Memory B cell (primary cell): ENCODE measurements at places on chromosomes 1 and 21.

DNA sequence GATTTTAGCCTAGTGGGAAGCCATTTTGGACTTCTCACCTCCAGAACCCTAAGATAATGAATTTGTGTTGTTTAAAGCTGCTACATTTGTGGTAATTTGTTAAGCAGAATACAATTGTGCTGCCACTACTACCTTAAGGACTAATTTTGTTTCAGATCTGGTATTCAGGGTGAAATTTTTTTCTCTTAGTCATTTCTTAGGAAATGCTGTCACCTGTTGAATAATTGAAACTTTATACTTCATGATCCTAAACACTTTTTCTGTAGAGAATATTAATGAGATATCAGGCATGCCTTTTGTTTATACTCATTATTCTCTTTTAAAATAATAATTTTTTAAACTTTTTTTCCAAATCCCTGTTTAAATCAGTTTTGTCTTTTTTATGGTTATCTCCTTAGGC, 246.8 kb downstream of the TGFB2 start:
- no peak for DNase-seq

DNA sequence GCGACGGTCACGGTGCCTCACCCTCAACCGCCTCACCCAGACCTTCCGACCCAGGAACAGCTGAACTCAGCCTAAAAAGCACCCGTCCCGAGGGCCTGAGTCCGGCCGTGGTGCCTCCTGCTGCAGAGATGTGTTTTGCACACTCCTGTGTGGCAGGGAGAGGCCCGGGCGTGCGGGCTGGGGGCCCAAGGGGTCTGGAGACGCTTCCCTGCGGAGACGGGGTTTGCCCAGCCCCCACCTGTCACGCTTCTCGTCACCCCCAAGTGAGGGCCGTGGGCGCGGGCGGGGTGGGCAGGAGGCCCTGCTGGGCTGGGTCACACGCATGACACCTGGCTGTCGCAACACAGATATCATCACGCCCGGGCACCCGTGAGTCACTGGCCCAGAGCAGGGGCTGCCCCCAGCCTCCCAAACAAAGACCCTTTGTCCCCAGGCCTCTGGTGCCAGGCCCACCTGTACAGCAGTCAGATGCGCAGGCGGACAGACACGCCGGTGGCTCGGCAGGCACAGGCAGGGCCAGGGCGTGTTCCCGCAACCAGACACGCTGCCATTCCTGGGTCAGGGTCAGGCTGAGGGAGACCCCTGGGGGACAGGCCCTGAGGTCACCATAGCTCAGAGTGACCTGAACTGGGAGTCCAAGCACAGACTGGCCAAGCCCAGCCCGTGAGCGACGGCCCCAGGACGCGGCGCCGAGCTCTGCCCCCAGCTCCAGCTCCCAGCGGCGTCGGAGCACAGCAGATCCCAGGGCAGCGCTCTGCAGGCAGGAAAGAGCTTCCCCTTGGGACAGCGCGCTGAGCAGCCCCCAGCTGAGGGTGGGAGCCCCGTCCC, 6.1 kb downstream of the B3GALT6 start:
- DNase-seq = no peak

DNA sequence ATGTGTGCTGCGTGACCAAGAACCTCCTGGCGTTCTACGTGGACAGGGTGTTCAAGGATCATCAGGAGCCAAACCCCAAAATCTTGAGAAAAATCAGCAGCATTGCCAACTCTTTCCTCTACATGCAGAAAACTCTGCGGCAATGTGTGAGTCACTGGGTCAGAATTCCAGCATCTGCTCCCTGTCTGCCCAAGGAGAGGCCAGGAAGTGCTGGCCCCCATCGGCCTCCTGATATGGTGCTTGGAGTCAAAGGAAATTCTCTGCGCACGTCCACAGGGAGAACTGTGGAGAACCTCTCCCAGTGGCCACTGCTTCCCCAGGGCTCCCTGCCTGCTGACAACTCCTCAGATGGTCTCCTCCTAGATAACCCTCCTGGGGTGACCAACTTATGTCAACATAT, 25.6 kb upstream of the IL20 start:
- DNase-seq = no peak

- DNase-seq = no peak
Measured at GRCh38 chr1:104466068-104466467, 716.4 kb downstream of the AMY1C start.

GRCh38 chr1:234728740-234729139, 118.8 kb upstream of the IRF2BP2 start:
- no peak for DNase-seq

GRCh38 chr1:20558191-20558590, 5.8 kb downstream of the FAM43B start:
- DNase-seq = no peak

DNA sequence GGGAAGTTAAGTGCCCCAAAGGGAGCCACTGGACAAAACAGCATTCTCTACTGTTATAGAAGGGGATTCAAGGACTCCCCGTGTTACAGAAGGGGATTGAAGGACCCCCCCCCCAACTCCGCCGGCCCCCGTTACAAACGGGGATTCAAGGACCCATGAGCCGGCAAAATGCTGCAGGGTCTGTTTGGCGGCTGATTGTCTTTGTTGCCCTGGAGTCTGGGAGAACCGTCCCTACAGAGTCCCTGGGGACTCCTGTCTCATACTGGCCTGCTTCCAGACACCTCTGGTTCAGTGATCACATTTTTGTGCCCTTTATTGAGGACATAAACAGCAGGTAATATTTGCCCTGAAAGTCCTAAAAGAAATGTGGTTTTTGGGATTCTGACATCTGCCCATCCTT, 96.4 kb downstream of the SYF2 start:
- no peak for DNase-seq

- DNase-seq = no peak
Measured at GRCh38 chr1:20790785-20791184, 3.7 kb upstream of the HP1BP3 start.

GRCh38 chr1:192157067-192157466, 1.2 kb upstream of the RGS18 start:
- DNase-seq = no peak

DNA sequence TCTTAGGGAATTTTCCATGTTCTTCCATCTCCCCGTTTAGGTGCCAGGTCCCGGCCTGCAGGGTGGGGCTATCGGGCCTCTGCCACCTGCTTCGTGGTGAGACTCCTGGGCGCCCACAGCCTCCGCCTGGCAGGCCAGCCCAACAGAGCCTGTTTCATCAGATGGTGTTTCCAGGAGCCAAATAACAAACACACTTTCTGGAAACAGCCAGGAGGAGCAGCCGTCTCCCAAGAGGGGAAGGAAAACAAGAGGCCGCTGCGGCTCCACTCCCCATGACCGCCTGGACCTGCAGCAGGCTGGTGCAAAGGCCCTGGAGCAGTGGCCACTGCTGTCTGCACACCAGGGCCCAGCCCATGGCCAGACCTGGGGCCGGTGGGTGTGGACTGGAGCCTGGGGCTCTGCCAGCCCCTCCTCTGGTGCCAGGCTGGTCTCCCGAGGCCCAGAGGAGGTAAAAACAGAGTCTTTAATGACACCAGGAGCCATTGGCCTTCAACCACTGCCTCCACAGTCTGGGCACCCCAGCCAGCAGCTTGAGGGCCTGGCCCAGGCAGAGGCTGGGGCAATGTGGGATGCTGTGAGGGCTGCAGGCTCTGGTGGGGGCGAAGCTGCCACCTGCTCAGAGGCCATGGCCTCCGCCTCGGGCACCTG, 55.0 kb downstream of the SLX9 start:
- no peak for DNase-seq

- DNase-seq = no peak
Measured at GRCh38 chr1:59499943-59500569, 203.2 kb downstream of the FGGY start.

DNA sequence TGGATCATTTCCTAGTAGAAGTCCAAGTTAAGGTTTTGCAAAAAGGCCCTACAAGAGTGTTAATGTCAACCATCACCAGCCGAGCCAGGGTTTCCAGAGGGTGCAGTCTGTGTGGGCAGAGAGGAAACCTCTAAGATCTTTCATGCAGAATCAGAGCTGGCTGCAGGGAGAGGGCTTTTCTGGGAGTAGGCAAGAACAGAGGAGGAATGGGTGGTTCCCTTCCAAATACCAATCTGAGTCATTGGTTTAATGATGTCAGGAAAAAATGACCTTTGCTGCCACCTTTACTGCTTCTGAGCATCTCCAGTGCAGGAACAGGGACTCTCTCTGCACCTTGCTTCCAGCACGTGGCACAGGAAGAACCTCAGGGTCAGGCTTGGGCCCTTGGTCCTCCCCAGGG, 73.8 kb downstream of the TNR start:
- DNase-seq = no peak

DNA sequence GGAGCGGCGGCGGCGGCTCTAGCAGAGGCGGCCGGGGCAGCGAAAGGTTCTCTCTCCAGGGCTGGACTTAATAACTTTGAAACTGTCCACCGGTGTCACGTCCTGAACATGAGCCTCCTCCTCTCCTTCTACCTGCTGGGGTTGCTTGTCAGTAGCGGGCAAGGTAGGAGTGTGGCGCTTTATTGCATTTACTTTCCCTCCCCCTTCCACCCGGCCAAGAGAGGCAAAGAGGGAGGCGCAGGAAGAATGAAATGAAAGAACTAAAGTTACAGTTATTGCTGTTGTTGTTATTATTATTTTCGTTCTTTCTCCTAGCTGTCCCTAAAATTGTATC, 214 bp downstream of the NCAM2 start:
- no peak for DNase-seq

- no peak for DNase-seq
Measured at GRCh38 chr1:170634824-170635410, 29.0 kb upstream of the PRRX1 start.

GRCh38 chr1:220579317-220579716, 51.4 kb downstream of the MARK1 start:
- no peak for DNase-seq

DNA sequence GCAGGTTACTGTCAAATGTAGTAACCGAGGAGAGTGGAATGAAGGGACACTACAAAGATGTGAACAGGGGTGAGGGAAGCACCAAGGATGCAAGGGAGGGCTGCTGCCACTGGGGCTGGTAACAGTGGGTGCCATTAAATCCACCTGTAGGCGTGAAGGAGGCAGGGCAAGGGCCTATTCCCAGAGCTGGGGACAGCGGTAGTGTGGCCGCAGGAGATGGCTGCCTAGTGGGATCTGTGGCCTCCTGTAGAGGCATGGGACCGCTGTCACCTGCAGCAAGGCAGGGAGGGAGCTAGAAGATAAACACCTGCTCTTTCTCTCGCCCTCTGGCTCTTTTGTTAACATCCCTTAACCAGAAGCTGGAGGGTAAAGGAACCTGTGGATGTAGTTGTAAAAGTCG, 80.5 kb upstream of the CNIH3 start:
- no peak for DNase-seq

DNA sequence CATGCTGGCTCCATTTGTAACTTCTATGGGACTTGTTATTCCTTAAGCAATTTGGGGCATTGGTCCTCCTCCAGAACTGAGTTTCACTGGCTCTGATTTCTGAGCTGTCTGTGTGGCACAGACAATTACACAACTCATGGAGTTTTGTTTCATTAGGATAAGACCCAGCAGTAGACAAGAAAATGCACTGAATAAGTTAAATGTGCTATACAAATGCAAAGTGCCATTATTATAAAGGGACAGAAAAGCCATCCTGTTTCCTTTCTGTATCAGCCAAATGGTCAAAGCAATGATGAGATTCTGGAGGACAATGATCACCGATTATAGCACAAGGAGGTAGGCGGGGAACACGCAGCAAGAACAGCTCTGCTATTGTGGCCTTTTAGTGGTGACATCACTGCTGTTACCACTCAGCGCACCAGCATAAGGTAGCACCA, 81.9 kb downstream of the CNIH3 start:
- no peak for DNase-seq

GRCh38 chr21:25934771-25935224, 200.0 kb downstream of the GABPA start:
- no peak for DNase-seq

GRCh38 chr1:213419401-213420030, 368.5 kb downstream of the RPS6KC1 start:
- DNase-seq = no peak

- no peak for DNase-seq
Measured at GRCh38 chr1:203025686-203026030, 633 bp upstream of the PPFIA4 start.

DNA sequence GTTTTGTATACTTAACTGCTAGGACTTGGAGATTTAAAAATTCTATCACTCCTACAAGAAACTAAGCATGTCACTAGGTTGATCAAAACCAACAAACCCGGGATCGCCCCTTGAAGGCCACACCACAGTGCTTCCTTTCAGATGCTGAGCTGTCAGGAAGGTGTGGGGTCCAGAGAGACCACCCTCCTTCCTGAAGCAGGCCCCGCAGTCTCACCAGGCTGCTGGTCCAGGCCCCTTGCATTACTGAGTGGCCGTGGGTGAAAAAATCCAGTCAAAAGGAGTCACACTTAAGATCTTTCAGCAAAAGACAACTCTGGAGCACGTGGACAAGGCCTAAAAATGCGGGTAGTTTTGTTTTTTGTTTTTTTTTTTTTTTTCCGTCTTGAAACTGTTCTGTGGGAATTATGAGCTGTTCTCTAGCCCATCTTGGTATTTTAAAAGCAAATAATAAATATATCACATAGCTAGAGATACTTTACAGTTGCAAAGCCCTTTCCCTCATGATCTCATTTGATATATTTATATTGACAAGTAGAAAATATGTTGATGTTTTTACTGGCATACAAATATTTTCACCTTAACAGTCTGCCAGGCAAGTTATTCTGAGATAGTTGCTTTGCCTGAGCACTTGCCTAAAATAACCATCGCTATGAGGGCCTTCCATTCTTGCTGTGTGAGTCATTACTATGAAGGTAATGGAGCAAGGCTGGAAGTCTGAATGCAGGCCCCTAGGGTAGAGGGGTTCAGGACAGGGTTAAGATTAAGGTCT, 73.1 kb upstream of the EDEM3 start:
- no peak for DNase-seq

GRCh38 chr1:229479660-229480399, 28.3 kb downstream of the NUP133 start:
- peak; percentile 52 for DNase-seq

DNA sequence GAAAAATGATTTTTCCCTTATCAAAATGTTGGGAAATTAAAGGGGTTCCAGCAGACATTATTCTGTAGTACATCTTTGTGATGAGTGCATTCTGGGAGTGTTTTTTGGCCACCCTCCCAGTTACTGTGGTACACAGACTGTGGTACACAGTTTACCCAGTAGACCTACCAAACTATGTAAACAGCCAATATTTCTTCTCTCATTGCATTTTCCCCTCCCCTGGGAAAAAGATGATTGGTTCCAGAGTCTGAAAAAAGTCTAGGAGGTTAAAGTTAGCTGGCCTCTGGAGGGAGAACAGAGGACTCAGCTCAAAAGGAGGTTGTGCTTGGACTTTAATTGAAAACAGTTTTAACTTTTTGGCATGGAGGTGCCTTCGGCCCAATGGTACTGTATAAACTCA, 42.5 kb downstream of the PGM1 start:
- DNase-seq = no peak

DNA sequence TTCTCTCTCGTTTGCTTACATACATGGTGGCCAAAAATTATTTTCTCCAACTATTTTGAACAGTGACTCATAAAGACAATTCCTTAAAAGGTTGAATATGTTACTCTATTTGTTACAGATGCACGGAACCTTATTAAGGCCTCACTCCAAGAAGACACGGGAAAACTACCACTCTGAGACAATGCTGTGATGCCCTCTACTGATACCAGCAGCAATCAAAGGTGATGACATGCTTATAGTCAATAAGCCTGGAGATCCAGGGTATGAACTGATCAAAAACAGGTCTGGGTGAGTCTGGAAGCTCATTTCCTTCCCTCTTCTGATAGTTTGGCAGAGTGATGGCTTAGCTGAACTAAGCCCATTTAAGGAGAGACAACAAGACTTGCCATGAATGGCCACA, 563.0 kb downstream of the LRRIQ3 start:
- no peak for DNase-seq

GRCh38 chr1:228104526-228105269, 1.6 kb upstream of the C1orf35 start:
- no peak for DNase-seq
